ENCODE measurements at places on chromosomes 12 and 14.

DNA sequence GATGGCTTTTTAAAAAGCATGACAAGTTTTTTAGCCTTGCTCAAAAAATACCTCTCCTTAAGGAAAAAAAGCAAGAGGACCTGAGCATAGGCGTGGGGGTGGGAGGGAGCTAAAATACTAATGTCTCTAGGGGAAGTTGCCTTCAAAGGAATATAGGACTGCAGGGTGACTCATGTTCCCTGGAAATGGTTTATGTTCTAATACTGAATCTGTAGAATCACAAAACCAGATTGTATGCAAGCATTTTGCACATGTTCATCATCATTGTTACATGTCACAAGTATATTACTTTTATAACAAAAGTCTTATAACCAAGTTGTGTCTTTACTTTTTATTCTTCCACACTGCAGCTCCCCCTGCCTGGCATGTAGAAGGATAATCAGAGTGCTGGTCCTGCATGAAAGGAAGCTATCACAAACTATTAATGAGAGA, 36.6 kb downstream of the GPR135 start:
- no peak for DNase-seq

DNA sequence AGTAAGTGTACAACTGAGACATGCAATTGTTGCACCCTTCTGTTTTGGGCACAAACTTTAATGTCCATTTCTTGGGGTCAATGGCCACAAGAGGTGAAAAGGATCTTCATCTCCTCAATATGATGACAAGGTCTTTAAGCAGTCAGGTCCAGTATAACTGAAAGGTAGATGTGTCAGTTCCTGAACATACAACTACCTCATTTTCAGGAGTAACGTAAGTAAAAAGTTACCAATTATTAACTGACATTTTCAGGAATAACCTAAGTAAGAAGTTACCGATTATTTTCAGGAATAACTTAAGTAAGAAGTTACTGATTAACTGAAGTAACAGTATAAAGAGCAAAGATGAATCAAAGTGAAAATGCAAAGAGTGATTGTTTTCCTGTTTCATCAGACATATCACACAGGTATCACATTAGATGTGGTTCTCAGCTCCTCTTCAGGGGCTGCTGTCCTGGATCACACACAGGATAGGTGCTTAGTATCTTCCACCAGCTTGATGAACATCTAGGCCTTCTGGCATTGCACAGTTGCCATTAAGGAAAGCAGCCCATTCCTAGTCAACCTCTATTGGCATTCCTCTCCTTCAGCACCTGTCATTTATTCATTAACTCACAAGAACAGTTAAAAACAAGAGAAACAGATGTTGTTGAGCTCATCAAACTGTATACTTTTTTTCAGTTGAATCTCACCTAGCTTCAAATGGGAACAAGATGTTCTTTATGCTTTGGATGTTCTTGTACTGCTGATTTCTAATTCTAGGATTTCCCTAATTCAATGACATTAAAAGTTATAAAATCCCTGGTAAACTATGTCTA, 200.0 kb downstream of the FOXG1 start:
- no peak for DNase-seq

DNA sequence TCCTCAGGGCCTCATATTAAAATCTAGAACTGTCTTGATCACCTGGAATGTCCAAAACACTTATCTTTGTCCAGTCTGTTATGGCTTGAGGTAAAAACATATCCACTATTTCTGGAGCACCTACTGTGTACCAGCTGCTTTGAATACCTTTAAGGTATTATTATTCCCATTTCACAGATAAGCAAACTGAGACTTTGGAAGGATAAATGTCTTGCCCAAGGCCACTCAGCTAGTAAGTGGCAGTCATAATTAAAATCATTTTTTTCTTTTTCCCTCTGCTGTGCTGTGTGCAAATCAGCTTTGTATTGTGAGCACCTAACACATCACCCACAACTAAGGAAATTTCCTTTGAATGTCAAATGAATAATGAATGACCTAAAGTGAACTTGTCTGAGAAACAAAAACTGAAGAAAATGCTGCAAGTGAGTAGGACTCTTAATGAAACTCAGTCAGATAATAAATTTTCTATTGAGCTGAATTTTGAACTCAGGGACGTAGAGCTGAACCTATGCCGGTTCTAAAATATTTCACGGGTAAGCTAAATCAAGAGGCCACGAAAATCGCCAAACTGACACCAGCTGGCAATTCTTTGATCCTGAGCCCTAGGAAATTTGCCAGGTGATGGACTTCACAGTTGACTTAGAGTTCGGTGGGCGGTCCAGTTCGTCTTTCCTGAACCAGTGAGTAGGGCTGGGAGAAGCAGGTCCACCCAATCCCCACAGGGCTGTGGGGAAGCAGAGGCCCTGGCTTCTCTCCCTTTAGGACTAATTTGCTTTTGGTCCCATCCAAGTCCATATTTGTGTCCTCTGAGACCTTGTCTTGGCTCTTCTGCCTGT, 159.7 kb upstream of the PWP1 start:
- DNase-seq: no peak

GRCh38 chr12:8612629-8613028, at the start of gene AICDA:
TSS of gene AICDA (minus strand) at chr12:8612859. CDS start at chr12:8612767, 92 bp downstream.
- no peak for DNase-seq

- no peak for DNase-seq
Observed at GRCh38 chr14:19974844-19975243, 547 bp upstream of the OR4K15 start.

DNA sequence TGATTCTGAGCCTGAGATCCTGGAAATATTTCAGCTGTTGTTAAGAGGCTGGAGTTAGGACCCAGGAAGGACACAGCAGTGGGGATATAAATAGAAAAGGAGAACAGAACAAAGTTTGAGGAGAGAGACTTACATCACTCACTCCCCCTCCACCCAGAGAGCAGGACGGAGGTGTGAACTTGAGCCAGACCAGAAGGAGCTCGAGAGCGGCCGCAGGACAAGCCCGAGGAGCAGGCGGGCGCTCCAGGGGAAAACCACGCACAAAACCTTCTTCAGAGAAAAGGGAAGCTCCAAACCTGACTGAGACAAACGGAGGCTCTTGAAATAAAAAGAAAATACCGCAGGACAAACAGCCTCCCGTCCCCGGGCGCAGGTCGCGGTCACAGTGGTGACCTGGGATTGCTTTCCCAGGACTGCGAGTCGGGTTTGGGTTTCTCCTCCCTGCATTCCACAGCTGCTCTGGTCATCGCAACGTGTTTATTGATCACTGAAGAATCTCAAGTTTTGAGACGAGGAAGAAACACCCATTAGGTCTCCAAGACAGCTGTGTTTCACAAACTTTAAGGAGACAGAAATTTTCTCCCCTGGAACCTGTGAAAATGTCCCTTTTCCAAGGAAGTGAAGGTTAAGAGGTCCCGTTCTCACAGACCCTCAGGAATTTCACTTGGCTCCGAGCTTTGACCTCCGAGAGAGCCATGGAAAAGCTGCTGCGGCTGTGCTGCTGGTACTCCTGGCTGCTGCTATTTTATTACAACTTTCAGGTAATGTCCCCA, at the start of gene ADGRD1:
TSS of gene ADGRD1 (plus strand) at position 137 of the 773 bp plus-strand sequence. CDS start at position 696, 559 bp downstream.
- DNase-seq: peak; percentile 58

DNA sequence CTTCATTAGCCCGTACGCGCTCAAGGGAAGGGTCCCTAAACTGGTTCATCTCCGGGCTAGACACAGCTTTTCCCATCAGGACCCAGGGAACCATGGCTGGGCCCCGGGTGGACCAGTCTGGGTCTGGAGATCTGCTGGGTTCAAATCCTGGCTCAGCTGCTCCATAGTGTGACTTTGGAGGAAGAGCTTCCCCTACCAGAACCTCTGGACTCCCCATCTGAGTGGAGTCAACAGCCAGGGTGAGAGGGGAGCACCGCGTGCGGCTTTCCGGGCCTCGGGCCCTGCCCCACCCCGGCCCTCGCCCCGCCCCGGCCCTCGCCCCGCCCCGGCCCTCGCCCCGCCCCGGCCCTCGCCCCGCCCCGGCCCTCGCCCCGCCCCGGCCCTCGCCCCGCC, 41.2 kb downstream of the BEGAIN start:
- no peak for DNase-seq

DNA sequence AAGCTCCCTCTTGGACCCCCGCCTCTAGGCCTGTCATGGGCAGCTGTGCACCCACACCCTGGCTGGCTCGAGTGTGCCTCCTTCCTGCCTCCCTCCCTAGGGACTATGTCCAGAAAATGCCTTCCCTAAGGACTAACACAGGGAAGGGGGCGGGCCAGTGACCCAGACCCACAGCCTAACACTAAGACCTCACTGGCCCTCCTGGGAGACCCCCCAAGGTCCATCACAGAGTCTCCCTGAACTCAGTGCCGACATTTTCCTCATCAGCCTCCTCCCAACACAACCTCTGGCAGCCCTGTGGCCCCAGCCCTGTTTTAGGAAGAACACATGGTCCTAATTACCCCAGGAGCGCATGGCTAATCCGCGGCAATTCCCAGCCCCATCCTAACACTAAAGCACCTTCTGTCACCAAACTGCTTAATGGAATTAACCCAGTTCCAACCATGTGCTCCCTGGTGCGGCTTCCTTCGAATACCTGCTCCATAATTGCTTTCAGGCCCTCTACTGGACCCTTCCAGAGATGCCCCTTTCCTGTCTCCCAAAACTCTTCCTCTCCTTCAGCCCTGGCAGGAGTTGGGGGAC, 5.6 kb downstream of the MSI1 start:
- no peak for DNase-seq

- DNase-seq: no peak
Observed at GRCh38 chr14:64754685-64755084, 50.5 kb downstream of the PLEKHG3 start.

- DNase-seq: no peak
Observed at GRCh38 chr12:7099290-7099996, 7.2 kb upstream of the C1R start.

- no peak for DNase-seq
Observed at GRCh38 chr12:39440781-39441180, 2.1 kb downstream of the KIF21A start.

DNA sequence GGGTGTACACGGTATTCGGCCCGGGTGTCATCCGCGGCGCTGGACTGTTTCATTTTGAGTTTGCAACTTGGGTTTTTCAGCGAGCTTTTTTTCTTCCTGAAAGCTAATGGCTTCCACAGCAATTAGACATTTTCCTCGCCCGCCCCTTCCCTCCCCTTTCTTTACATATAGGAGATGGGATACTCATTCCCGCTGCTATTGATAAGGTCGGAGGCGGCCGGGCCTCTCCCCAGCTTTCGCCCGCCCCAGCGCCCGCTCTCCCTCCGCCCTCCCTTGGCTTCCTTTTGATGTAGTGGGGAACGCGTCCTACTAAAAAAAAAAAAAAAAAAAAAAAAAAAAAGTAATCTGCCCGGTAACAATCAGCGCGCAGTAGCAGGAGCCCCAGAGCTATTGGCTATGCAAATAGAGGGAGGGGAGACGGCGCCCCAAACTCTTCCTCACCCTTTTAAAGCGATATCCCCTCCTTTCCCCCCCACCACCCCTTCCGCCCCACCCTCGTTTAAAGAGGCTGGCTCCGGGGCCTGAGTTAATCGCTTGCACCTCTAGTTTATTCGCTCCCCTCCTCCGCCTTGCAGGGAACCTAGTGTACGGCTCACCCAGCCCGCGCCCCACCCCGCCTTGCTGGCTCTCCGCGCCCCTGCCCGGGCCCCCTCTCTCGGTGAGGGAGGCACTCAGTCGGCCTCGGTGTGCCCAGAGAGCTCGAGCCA, 1.7 kb upstream of the CCND2 start:
- peak; percentile 43 for DNase-seq

DNA sequence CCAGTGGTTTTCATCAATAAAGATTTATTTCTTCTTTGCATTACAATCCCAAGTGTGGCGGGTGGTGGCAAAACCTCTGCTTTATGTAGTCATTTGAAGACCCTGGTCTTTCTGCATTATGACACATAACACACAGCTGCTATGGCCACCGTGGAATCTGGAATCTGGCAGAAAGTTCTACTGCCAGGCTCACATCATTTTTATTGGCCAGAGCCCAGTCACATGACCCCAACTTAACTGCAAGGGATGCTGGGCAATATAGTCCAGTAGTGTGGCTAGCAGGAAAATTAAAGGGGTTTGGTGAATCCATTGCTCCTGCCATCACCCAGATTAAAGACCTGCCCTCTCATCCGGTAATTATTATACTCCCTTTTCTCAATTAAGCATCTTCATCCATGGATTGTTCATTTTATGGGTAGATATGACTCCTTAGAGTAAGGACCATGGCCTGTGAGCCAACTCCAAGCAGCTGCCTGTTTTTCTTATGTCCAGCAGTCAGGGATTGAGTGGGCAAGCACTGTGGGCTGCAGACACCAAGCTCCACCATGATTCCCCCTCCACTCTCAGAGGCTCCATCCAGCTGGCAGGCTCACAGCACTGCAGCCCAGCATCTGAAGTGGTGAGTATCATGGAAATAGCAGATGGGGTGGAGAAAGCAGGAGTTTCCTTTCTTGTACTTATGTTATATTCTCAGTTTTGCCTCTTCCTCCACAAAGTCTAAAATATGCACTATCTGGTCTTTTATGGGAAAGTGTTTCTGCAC, 1030.7 kb downstream of the AACS start:
- no peak for DNase-seq

DNA sequence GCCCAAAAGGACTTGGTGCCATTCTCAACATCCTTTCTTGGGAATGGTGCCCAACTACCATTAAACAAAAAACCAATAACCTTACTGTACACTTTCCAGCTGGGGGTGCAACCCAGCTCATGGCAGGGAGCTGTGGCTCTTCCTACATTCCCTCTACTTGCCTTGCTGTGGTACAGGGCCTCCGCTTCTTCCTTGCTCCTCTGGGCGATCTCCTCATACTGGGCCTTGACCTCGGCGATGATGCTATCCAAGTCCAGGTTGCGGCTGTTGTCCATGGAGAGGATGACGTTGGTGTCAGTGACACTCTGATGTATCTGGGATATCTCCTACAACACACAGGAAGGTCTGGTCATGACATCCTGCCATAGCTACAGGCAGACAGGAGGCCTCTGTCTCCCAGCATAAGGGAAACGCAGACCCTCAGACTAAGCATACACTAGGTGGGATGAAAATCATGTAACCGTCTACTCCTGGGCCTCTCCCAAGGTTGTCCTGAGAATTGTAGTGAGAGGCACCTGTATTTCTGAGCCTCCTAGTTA, 3.9 kb downstream of the KRT2 start:
- no peak for DNase-seq

- DNase-seq: peak; percentile 36
Observed at GRCh38 chr12:94676031-94676641, 25.8 kb upstream of the TMCC3 start.

- DNase-seq: no peak
Observed at GRCh38 chr14:100487304-100487703, 99.9 kb downstream of the BEGAIN start.

- DNase-seq: no peak
Observed at GRCh38 chr14:94470311-94470710, 5.7 kb downstream of the SERPINA9 start.

- DNase-seq: peak; percentile 74
Observed at GRCh38 chr12:42180990-42181596, 36.4 kb upstream of the GXYLT1 start.

- DNase-seq: peak; percentile 75
Observed at GRCh38 chr12:56333197-56333678, 562 bp downstream of the PAN2 start.

DNA sequence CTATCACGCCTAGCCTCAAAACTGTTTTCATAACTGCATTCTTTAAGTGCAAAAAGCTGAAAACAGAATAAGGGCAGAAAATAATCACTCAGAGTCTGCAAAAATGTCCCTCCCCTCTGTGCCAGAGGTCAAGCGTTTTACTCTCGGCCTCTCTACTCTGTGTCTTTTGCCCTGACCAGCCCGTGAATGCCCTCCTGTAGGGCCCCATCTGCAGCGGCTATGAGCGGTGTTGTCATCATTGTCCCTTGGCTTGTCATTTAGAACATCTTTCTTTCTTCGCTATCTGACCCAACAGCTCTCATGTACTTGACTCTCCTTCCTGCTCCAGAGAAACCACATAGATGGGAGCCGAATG, 21.7 kb downstream of the ELK3 start:
- DNase-seq: no peak

Data from HL-60 (cell line).